ENCODE measurements at places on chromosomes 1 and 21. TPM values are rescaled to one million over a fixed set of nuclear protein-coding genes. Genes with fewer than 3 reads are reported as not detected.

The RUNX3 gene
- not detected for total RNA-seq

The HSPB7 gene
- total RNA-seq = not detected

The OR2L2 gene
- total RNA-seq = not detected

The GPR161 gene
- total RNA-seq = 15.6 TPM

The GUCA2B gene
- not detected for total RNA-seq
